ENCODE measurements at places on chromosomes 7 and 10.

DNA sequence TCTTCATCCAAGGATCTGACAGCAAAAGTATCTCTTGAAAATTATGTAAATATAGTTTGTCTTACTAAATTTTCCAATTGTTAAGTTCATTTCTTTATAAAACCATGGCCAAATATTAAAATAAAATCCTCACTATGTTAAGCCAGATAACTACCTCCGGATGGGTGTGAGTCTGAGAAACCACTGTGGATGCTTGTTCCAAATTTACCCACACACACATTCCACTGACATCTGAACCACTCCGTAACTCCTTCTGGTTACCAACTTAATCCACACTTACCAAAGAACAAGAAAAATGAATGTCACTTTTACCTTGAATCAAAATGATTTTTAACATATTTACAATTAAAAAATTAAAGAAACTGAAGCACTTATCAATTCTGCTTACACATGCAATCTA, 19.7 kb downstream of the CYTH3 start:
- no peak for DNase-seq

DNA sequence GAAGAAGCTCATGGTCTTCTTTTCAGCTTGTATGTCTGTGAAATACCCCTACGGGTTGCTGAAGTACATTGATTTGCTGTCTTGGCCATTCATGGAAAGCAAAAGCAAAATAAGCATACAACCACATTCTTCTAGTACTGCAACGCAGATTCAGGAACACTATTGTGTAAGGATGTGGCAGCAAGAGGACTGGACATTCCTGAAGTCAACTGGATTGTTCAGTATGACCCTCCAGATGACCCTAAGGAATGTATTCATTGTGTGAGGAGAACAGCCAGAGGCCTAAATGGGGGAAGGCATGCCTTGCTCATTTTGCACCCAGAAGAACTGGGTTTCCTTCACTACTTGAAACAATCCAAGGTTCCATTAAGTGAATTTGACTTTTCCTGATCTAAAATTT, 133.4 kb upstream of the ANKRD1 start:
- DNase-seq, result no peak

DNA sequence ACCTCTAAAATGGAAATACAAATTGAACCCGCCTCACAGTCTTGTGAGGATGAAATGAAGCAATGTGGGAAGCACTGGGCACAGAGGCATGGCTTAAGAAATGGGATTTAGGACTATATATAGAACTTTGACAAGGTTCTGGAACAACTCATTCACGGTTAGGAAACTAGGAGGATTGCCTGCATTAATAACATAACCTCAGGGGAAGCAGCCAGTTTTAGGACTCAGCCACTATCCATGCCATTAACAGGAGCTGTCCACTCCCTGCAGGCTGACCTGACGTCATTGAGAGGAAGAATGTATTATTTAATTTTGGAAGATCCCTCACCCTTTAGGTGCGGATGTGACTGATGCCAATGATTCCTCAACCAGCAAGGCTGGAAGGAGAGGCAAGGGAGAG, 34.8 kb downstream of the ITGB8 start:
- DNase-seq, result no peak

GRCh38 chr10:106043863-106044262, 1120.6 kb downstream of the SORCS1 start:
- no peak for DNase-seq

GRCh38 chr10:80579849-80580637, 42.3 kb downstream of the SH2D4B start:
- DNase-seq, result no peak

DNA sequence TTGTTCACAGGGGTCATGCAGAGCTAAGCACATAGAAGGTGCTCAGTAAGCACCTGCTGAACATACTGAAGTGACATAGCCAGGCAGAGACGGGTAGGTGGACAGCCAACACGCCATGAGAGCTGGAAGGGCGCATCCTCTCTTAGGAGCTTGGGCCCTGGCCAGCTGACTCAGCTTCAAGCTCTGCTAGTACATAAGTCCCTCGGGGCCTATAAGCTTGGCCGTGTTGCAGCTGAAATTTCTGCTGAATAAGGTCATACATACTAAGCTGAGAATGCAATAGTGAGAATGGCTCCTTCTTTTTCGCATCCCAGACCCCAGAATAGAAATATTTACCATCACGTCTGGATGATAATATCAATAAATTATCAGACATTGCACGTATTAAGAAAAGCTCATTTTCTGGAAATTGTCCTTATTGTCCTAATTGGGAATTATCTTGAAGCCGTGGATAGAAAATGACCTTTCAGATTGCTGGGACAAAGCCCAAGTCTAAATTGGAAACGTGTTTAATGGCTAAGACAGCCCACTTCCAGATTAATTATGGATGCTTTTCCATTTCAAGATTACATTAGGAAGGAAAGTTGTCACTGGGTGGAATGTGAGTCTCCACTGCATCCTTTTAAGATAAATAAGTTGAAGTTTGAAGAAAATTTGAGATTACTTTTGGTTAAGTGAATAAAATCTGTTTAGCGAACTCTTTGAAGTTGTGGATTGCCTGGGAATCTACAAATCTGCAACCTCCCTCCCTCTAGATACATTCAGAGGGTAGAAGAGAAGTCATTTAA, 287.1 kb upstream of the C7orf33 start:
- peak; percentile 76 for DNase-seq

DNA sequence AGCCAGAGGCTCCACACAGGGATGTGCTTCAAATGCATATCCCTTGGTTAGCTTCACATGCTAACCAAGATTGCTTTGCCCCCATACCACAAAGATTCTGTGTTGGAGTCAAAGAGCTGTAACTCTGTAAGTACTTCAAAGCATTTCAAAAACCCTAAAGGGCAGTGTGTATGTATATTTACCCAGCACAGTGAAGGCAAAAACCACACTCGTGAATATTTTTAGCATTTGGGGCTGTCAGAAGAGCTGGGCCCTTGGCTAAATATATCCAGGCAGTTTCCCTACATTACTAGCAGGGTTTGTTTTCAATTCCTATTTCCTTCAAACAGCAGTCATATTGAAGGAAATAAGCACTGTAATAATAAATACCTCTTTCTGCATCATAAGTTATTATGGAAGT, 84.2 kb upstream of the STEAP1B start:
- DNase-seq, result no peak

Measured in psoas muscle (tissue), 8 donors.